ENCODE measurements at places on chromosomes 1 and 21.

GRCh38 chr1:202571719-202572339, 138.4 kb downstream of the SYT2 start:
- DNase-seq = no peak

- no peak for DNase-seq
These were observed 2.2 kb downstream of the PGBD5 start for GRCh38 chr1:230423951-230424350.

- no peak for DNase-seq
These were observed 4.2 kb downstream of the S100A13 start for GRCh38 chr1:153623101-153623500.

DNA sequence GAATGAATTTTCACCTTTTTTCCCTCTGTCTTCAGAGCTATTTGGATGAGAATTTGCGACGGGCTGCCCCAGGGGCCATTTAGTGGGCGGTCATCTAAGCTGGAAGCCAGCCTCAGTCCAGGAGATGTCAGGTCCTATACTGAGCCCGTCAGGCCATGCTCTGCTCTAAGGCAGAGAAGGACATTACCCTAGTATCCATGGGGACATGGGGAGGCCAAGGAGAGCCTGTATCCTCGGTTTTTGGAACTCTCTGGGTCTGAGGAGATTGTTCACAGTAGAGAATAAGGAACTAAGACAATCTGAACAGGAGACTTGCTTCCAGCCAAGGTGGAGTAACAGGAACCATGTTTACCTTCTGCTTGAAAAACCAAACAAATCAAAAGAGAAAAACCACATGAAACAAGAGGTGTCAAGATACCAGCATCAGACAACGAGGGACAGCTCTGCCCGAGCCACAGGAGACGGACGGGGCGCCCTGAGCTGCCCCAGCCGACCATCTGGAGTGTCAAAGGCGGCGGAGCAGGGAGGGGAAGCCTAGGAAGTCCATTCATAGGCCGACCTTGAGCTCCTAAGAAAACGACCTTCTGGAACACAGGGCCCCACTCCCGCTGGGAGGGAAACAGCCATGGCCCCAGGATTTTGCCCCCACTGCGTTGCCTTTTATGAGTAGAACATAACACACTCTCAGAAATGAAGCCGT, 20.0 kb upstream of the ADARB1 start:
- DNase-seq = no peak

DNA sequence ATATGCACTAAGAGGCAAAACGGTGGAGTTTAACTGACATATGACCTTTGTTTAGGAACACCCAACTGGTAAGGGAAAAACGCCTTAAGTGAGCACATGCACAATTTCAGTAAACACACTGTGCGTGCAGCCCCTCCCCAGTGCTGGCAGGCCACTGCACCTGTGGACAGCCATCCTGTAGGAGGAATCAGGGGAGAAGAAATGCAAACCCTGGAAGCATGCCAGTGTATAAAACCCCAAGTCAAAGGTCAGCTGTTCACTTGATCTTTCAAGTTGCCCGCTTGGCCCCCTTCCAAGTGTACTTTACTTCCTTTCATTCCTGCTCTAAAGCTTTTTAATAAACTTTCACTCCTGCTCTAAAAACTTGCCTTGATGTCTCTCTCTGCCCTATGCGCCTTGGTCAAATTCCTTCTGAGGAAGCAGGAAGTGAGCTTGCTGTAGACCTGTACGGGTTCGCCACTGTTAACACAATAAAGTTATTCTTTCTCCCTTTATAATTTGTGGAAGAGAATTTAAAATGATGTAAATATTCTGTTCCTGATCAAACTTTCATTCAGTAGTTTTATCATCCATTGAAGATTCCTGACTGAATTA, 31.8 kb downstream of the USP25 start:
- DNase-seq = no peak

DNA sequence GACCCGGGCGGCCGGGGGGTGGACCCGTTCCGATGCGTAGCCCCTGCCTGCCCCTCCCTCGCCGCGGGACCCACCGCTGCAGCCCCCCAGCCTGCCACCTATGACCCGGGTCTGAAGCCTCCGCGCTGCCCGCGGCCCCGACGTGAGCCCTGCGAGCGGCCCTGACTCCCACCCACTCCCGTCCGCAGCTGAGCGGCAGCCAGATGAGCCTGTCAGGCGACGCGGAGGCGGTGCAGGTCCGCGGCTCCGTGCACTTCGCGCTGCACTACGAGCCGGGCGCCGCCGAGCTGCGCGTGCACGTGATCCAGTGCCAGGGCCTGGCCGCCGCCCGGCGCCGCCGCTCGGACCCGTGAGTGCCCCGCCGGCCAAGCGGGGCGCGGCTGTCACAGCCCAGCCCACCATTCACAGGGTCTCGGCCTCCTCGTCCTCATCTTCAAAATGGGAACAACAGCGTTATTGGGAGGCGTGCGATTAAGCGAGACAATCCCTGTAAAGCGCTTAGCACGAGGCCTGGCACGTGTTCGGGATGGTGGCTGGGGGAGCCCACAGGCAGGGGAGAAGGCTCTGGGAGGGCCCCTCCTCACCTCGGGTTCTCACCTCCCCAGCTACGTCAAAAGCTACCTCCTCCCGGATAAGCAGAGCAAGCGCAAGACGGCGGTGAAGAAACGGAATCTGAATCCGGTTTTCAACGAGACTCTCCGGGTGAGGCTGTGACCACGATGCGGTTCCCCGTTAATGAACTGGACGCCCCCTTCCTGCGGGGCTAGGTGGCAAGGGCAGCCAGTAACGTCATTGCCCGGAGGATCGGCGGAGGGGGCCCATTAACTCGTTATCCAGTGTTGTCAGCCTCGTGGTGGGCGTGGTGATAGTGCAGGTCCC, 8.2 kb downstream of the SYTL1 start:
- peak; percentile 91 for DNase-seq

- DNase-seq = no peak
These were observed 21.6 kb downstream of the RPS27 start for GRCh38 chr1:154012129-154012528.

GRCh38 chr1:155022136-155022926, 11.2 kb downstream of the DCST2 start:
- DNase-seq = no peak

GRCh38 chr1:32623775-32624174, 26.6 kb downstream of the ZBTB8OS start:
- DNase-seq = no peak

GRCh38 chr1:69157046-69157756, 410.5 kb upstream of the LRRC7 start:
- no peak for DNase-seq

DNA sequence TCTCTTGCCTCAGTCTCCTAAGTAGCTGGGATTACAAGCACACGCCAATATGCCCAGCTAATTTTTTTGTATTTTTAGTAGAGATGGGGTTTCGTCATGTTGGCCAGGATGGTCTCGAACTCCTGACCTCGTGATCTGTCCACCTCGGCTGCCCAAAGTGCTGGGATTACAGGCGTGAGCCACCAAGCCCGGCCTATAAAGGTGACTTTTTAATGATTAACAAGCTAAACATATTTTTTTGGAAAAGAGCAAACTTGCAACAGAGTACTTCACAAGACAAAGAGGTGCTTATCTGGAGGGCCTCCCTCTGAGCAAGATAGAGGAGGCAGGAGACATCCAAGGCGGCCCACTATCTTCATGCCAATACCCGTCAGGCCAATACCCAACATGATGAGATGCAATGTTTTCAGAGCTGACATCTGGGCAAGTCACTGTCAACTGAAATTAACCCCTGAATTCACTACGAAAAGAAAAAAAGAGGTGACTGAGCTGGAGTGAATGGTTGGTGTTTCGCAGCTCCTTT, 10.5 kb downstream of the BCAR3 start:
- DNase-seq = no peak

- peak; percentile 79 for DNase-seq
These were observed 3.9 kb upstream of the PGLYRP4 start for GRCh38 chr1:153352523-153352922.

DNA sequence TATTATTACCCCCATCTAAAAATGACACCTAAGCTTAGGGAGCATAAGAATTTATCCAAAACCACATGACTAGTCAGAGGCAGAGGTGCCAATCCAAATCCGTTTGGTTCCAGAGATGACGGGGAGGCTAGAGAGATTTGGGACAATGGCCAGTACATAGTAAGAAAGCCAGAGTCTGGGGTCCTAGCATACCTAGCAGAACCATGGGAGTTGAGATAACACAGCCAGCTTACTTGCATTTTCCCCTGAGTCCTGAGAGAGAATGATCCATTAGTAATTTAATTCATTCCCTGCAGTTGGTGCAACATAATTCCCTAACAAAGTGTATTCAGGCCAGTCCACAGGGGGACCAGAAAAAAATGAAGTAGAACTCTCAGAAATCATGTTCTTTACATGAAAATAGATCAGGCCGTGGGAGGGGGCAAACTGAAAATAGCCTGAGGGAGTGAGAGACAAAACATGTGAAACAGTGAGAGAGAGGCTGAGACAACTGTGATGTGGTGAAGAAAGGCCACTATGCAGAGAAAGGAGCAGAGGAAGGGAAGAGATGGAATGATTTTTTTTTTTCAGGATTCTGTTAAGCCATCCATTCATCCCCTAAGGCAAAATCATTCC, 243.3 kb downstream of the BRINP2 start:
- DNase-seq = no peak

GRCh38 chr1:78070758-78071157, 25.0 kb downstream of the GIPC2 start:
- peak; percentile 54 for DNase-seq

GRCh38 chr1:231219422-231220401, 21.3 kb upstream of the GNPAT start:
- no peak for DNase-seq

DNA sequence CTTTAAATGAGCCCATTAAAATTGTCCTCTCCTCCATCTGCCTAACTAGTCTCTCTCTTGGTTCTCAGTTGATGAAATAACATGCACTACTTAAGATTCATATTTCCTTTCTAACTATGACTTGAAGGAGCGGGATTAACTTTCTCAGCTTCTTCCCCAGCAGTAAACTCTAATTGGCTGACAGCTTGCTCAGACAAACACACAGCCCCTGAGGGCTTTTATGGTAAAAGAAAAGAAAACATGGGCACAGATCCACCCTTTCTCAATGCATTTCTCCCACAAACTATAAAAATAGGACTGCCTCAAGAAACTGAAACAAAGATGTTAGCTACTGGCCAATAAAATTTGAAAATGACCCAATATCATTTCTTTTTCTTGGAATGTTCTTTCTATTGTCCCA, 703.1 kb downstream of the ADGRL2 start:
- DNase-seq = no peak

GRCh38 chr1:2115702-2116341, 65.6 kb downstream of the PRKCZ start:
- DNase-seq = no peak

DNA sequence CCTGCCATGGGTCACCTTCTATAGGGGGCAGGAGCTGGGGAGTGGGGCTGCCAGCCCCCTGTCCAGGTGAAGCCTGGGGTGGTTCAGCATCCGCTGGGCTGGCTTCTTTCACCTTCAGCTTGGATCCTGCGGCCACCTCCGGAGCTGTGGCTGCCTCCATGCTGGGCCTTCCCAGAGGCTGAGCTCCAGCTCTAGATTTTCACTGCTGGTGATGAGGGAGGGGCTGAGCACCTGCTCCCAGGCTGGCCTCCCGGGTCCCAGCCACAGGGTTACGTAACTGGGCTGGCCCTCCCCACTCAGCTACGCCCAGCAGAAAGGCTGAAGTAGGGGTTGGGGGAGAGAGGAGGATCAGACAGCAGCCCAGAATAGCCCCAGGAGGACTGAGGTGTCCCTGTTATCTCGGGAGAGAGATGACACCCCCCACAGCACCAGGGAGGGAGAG, at the start of gene MYBPHL:
Gene MYBPHL (minus strand): TSS at position 180 of the 442 bp plus-strand sequence. CDS start 20 bp downstream, at position 160.
- no peak for DNase-seq

DNA sequence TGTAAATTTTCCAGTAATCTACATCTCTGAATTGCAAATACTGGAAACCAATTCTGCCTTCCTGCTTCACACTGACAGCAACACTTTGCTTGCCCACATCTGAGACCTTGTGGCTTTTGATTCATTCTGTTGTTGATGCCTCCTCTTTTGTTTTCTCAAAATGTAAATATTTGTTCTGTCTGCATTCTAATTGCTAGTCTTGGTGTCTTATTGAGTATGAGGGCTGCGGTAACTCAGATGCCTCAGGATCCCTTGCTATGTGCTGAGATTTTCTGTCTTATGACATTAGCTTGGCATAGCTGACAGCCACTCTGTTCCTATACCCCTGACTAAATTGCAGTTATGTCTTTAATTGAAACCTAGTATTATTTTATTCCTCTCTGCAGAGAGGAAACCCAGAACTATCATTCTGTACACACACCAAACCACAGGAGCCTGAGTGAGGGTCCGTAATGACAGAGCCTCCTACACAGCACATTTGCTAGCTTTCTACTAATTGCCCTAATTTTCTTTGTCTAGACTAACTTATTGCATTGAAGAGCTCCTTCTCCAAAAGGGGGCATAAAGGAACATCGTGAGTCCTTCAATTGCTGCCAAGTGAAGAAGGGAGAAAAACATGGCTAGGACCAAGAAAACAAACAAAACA, 72.1 kb downstream of the GREM2 start:
- no peak for DNase-seq

- DNase-seq = no peak
These were observed 120.7 kb upstream of the SOD1 start for GRCh38 chr21:31538816-31539215.

- DNase-seq = no peak
These were observed 45.7 kb downstream of the ZC3H11B start for GRCh38 chr1:219566951-219567947.

- no peak for DNase-seq
These were observed 42.2 kb downstream of the GIPC2 start for GRCh38 chr1:78088015-78088414.

- DNase-seq = no peak
These were observed 23.3 kb downstream of the FCRL2 start for GRCh38 chr1:157753611-157754010.

GRCh38 chr1:116827607-116828105, 73.4 kb downstream of the CD2 start:
- DNase-seq = no peak

DNA sequence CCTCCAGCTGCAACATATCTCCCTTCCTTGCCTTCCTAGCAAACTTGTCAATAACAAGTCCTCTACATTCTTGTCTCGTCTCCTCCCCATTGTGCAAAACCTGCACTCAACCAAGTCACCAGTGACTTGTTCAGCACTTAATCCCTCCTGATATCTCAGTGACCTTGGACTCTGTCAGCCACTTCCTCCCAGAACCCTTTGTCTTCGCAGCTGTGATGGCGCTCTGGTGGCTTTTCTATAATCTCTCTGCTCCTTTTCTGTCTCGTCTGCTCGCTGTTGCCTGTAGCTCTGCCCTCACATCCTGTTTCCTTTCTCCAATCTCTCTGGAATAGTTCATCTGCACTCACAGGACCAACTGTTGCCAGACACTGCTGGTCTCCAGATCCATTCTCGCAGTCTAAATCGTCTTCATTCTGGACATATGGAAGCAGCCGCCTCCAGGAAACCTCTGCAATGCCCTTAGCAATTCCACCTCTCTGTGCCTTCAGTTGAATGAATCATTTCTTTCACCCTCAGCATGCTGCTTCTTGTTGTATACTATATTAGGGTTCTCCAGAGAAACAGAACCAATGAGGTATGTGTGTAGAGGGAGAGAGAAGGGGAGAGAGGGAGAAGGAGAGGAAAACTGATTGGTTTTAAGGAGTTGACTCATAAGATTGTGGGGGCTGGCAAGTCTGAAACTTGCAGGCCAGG, 17.4 kb upstream of the IFNAR2 start:
- no peak for DNase-seq

GRCh38 chr1:237811633-237812032, 79.1 kb downstream of the ZP4 start:
- no peak for DNase-seq

- no peak for DNase-seq
These were observed 209.4 kb upstream of the SNX7 start for GRCh38 chr1:98452162-98452561.

- no peak for DNase-seq
These were observed 637.2 kb downstream of the SMYD3 start for GRCh38 chr1:245869847-245870246.

- DNase-seq = peak; percentile 9
These were observed 348.6 kb upstream of the ADGRL4 start for GRCh38 chr1:79355090-79355489.
